Fibroblast of skin of scalp (primary cell): ENCODE measurements at places on chromosomes 5 and 9.
A peak's percentile ranks its signal among the peaks of the same experiment; 100 is the strongest.

GRCh38 chr9:742914-743589 lies 98.4 kb upstream of the DMRT1 start:
- DNase-seq: no peak

GRCh38 chr5:155919725-155920124 lies 407.2 kb upstream of the SGCD start:
- DNase-seq: peak; percentile 63

- no peak for DNase-seq
Measured at GRCh38 chr5:91140657-91141056, 242.5 kb downstream of the ARRDC3 start.

DNA sequence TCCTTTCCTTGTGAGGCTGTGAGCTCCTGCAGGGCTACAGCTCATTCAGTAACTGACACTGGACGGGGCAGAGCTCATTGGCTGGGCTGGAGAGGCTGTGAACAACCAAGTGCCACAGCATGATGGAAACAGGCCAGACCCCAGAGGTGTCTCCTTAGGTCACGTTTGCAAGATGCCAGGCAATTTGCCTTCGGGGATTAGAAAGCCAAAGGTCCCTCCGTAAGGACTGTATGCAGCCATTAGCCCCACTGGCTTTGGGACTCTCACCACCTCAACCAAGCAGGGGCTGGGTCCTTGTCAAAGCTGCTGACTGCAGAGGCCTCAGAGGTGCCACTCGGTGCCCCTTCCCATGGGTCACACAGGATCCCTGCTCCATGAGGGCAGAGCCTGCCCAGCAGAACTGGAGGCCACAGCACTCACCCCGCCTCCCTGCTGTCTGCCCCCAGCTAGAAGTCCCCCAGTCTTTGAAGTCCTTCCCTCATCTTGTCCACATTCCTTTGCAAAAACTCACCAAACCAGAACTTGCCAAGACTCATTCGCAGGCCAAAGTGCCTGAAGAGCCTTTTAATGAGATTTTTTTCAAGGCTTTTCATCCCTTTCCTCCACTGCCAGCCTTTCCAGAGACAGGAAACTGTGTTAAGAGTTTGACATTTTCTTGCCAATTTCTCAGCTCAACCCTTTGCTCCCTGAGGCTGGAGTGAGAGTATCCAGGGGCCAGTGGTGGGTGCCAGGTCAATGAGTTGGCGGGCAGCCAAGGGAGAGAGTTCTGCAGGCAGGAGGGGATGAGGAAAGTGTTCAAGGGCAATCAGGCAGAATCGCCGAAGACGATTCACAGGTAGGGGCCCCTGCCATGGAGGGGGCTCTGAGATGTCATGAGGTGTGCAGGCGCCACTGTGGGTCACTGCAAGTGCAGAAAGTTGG lies 39.7 kb upstream of the SLC25A51 start:
- DNase-seq: peak; percentile 93

GRCh38 chr9:89440548-89440947 lies 57.4 kb downstream of the SEMA4D start:
- peak; percentile 24 for DNase-seq

- peak; percentile 77 for DNase-seq
Measured at GRCh38 chr5:1174122-1174936, 27.1 kb upstream of the SLC6A19 start.

DNA sequence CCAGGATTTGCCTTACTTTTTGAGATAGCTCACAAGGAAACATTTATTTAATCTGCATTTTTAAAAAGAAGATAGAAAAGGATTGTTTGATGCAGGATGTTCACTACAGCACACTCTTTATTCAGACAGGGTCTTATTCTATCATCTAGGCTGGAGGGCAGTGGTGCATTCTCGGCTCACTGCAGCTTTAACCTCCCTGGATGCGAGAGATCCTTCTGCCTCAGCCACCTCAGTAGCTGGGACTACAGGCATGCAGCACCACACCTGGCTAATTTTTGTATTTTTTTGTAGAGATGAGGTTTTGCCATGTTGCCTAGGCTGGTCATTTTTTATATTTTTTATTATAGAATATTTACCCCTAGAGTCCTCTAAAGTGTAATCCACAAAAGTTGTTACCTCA lies 221.4 kb downstream of the MCTP1 start:
- DNase-seq: no peak
